HuH-7 (cell line): ENCODE measurements at places on chromosomes 16 and 17.

DNA sequence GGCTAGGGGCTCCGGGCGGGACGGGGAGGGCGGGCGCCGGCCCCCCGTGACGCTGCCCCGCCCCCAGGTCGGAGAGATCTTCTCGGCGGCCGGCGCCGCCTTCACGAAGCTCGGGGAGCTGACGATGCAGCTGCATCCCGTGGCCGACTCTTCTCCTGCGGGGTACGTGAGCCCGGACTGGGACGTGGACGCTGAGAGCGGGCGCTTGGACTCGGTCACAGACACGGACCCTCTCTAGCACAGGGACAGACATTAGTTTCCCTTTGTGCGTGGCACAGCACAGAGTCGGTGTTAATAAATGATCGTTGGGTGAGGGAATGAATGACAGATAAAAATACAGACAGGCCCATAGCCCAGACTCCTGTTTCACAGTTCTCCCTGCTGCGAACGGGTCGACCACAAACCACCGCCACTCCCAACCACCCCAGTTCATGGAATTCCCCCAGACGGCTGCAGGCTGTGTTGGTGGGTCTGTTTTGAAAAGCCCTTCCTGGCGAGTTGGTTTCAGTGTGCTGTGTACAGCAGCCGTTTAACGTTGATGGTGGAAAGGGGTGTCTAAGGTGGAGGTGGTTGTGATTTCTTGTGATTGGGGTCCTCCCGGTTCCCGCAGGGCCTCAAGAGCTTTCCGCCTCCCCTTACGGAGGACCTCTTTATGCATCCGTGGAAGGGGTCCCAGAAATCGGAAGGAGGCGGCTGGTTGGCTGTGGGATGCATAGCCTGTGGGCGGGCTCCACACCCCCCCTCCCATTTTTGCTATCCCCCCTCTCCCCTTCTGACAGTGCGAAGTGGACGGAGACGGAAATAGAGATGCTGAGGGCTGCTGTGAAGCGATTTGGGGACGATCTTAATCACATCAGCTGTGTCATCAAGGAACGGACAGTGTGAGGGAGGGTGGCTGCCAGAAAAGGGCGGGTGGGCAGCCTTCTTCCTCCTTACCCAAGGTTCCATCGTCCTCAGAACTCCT, 2.9 kb downstream of the RNASEK start:
- DNase-seq: peak; percentile 21

- DNase-seq: peak; percentile 65
These were observed 1.4 kb upstream of the LHX1 start for GRCh38 chr17:36935671-36936454.

DNA sequence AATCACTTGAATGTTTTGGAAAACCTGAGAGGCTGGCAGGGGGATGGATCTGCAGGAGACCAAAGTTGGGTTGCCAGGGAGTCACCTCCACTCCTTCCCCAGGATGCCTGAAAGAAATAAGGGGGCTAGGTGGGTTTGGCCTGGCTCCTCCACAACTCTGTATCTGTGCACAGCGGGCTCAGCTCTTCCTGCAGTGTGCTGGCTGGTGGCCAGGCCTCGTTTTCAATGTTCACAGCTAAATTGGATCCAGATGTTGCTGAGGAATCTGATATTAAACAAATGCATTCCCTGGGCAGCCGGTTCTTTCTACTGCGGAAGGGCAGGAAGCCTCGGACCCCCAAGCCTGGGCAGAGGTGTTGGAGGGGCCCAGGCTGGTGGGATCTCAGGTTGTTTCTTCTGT, 106.2 kb downstream of the N4BP1 start:
- no peak for DNase-seq

DNA sequence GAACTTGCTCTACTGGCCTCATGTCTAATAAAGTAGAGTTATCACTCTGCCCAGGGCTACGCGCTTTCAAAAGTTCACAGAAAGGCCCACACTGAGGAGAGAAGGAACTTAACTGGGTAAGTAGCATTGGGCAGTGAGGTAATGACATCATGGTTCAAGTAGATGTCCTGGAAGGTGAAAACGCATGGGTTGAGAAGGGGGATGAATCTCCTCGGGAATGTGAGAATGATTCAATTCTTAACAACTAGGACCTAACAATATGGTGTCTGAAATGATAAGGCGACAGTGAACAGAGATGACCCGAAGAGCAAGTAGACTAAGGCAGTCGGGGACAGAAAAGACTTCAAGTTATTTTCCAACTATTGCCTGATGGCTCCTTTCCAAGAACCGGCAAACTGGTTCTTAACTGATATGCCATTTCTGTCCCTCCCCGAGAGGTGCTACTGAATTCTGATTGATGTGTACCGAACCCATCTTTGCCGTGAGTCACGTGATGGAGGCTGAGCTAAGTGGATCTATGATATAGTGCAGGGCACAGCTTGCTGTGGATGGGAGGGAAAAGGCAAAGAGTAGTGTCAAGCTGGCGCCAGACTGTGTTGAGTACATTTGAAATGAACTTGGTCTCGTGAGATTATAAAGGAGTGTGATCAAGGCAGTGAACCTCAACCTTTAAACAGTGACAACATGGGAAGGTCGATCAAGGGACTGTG, 44.1 kb downstream of the MARCHF10 start:
- DNase-seq: no peak

GRCh38 chr16:31202414-31203375, at the start of gene PYCARD:
Gene PYCARD, minus strand, starts transcription at chr16:31202760. Its CDS starts 70 bp downstream, at chr16:31202690.
- no peak for DNase-seq

DNA sequence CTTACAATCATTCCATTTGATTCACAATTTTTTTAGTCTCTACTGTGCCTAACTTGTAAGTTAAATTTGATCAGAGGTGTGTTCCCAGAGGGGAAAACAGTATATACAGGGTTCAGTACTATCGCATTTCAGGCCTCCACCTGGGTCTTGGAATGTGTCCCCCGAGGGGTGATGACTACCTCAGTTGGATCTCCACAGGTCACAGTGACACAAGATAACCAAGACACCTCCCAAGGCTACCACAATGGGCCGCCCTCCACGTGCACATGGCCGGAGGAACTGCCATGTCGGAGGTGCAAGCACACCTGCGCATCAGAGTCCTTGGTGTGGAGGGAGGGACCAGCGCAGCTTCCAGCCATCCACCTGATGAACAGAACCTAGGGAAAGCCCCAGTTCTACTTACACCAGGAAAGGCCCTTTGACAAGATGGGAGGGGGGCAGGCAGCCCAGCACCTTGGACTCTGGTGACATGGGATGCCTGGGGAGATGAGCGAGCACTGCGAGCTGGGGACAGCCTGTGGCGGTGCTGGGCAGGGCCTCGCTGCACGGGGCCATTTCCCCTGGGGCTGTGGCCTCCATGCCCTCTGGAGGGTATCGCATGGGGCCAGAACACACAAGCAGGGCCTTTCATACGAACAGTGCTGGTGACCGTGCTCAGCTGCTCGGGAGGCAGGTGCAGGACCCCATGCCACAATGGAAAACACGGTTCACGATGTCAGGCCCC, 33.9 kb downstream of the PDIA2 start:
- no peak for DNase-seq

DNA sequence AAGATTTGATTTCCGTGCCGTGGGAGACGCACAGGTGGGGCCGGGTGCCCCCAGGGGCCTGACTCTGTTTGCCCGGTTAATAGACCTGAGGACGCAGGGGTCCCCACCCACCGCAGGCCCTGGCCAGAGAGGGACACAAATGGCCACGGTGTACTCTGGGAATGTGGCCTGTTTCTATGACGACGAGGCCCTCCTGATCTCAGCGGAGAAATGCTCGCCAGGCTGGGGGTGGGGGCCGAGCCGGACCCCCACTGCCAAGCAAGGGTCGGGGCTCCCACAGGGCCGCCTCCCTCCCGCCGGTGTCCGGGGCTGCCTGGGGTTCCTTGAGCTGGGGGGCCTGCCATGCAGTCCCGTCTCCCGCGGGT, 24.5 kb upstream of the C1QTNF8 start:
- no peak for DNase-seq

DNA sequence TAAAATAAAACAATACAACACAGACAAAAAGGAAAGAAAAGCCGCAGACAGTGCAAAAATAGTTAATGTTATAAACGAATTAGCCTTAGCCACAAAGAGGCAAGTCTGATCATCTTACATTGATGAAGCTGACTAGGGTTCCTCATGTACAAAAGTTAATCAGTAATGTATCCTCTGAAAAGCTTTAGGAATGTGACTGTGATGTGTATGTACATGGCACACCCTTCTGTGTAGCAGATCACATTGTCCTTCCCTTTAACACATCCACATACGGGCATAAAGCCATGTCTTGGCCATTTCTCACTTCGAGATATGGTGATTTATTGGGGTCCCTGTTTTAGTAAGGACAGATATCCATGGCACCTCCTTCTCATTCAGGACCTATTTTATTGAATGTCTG, 1327.5 kb upstream of the CDH8 start:
- no peak for DNase-seq

GRCh38 chr17:56727876-56728617, 105.7 kb downstream of the C17orf67 start:
- no peak for DNase-seq

DNA sequence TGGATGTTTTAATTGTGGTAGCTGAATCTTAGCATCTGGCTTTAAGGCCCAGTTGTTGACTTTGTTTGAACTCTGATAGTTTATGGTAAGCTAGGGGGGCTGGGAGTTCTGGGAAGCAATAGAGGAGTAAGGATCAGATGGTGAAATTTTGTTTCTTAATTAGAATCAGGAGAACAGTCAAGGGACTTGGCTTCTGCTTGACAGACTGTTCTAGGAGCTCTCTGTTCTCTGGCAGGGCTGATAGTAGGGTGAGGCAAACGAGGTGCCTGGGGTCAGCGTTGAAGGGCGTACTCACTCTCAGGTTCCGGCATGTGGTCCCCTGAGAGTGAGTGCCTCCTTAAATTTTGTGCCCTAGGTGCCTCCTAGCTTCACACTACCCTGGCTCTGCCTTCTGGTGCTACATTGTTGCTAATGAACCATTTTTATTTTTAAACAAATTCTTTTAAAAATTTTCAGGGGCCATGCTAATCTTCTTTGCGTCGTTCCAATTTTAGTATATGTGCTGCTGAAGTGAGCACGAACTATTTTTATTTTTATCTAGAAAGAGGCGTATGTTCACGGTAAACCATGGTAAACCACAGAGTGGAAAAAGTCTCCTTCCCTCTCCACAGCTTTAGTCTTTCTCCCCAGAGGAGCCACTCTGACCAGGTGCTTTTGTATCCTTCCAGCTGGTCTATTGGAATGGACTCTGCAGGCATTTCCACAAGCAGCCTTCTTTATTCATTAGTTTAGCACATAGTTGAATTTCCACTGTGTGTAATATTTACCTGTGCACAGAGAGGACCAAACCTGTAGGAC, 19.7 kb downstream of the SLC7A6 start:
- DNase-seq: no peak

GRCh38 chr16:11128211-11129141, 127.5 kb downstream of the SOCS1 start:
- no peak for DNase-seq

DNA sequence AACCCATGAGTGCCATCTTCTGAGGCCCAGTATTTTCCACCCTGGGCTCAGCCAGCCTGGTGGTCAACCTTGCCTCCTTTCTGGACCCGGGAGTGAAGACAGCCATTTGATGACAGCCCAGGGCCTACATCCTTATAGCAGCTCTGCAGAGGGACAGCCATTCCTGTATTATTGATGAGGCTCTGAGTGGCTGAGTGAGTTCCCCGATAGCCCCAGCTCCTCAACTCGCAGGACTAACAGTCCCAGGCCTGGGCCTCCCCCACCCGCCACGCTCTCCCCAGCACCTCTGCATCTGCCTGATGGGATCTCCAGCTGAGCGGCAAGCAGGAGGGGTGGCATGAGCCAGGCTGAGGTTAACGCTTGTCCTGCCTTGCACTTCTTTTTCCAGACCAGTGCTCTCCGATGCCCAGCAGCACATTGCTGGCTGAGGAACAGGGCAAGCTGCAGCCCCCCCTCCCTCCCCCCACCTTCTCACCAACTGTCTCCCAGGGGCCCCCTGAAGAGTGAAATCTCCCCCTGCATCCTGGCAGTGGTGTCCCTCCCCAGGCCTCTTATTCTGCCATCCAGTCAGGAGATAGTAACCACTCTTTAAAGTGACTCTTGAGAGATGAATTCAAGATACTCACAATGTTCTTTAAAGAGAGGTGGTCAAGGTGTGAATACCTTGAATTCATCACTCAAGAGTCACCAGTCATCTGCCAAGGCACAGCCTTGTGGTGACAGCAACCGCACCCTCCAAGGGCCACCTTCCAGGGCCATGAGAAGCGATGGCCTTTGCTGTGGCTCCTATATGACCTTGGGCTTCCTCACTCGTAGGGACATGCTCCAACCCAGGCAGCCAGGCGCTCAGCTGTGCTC, 23.5 kb downstream of the CACNG5 start:
- no peak for DNase-seq

- no peak for DNase-seq
These were observed 123.8 kb downstream of the ZNF778 start for GRCh38 chr16:89341279-89341678.

DNA sequence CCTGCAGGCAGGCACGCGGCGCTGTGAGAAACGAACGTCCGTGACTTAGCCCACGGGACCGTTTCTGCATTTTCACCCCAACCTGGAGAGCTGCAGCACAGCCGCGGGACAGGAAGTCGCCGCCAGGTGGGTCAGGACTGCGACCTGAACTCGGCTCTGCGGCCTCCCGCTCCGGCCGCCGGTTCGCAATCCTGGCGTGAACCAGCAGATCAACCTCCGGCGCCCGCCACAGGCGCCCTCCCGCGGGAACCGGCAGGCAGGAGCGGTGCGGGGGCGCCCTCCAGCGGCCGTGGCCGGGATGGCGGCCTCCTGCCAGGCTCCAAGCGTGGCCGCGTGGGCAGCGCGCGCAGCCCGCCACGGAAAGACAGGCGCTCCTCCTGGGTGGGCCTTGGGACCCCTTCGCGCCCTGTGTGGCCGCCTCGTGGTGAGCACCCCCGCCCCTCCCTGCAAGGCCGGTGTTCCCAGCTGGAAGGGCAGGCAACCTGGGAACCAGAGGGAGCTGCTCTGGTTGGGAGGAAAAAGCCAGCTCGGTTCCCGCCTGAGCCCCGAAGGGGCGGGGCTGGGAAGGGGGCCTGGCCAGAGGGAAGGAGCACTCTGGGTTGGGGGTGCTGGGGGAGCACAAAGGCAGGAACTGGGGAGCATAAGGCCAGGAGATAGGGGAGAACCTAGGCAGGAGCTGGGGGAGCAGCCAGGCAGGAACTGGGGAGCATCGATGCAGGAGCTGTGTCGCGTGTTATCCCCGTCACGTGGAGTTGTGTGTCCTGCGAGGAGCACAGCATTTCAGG, 28.2 kb downstream of the ACTG1 start:
- DNase-seq: peak; percentile 90

DNA sequence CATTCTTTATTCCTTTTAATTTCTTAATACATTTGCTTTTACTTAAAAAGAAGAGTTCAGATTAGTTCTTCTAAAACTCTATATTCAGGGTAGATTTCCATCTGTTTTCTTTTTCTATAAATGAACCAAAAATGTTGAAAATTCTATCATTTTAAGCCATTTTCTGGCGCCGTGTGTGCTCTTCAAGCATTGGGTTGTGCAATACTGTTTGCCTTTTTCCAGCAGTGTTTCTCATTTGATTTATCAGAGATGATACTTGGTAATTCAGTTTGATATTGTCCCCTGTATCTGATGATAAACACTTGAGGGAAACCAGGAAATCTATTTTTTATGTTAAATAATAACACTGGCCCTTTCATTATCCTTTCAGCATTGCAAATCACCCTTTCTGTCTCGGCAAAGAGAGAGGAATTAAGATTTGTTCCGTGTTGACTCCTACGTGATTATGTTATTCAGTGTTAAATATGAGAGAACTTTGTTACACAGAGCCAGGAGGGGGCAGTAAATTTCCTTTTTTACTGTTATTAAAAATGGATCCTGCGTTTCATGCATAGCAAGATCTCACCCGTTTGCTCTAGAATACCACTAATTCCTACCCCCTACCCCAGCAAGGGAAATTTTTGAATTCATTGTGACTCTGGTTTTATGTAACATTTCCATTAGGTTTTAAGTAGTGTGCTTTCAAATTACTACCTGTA, 606.9 kb upstream of the RBFOX1 start:
- no peak for DNase-seq

GRCh38 chr16:70656712-70657263, 10.4 kb downstream of the IL34 start:
- peak; percentile 50 for DNase-seq
